ENCODE measurements at places on chromosomes 16 and 17. TPM values are rescaled to one million over a fixed set of nuclear protein-coding genes. Genes with fewer than 3 reads are reported as not detected.

MYH10 gene
- total RNA-seq = 40.8 TPM

- DNase-seq = no peak
Observed at GRCh38 chr17:43020030-43020621, 2.1 kb downstream of the VAT1 start.

DNA sequence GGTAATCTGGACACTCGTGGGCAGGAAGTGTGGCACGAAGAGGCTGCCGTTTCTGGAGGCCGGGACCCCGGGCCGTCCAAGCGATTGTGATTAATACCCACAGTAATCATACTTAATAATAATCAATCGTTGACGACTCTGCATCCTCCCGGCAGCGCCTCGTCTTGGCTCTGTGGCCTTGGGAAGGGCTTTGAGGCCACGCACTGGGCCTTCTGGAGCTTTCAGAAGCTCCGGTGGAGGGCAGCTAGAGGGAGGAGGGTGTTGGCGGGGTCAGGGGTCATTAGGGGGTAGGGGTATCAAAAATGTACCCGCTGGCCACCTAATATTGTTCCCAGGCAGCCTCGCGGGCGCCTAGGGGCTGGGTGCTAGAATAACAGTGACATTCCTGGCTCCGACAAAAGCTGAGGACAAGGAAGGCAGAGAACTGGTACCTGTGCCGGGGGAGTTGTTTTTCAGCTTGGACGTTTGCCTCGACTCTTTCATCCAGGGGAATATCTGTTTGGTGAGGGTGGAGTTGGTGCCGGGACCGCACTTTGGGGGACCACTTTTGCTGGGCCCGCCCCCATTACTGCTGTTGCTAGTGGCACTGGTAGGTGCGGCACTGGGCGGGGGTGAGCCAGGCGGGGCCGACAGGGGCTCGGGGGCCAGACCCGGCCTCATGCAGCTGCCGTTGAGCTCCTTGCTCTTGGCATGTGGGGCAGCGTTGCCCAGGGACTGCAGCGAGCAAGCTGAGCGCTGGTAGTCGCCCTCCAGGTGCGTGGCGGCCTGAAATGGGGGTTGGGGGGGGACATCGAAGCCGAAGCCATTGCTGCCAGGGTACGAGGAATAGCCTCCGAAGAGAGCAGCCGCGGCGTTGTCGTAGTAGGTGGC, 6.9 kb upstream of the HOXB2 start:
- DNase-seq = no peak

GRCh38 chr16:83269048-83269447, 538.7 kb upstream of the HSBP1 start:
- DNase-seq = no peak

DNA sequence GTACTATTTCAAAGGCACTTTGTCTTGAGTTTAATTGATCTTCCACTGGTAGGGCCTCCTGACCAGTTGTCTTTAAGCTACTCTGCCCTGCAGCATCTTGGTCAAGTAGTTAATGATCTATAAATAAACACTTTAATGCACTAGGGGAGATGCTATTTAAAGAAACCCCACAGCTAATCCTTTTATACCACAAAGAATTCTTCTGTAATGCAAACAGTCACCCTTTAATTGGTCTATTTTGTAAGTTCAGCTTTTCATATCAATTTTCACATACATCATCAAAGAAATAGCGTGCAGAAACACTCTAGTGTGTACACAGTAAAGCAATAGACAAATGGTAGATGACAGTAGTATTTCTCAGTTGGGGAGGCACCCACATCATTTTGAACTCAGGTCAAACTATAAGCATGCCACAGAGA, 70.3 kb downstream of the PMP22 start:
- no peak for DNase-seq

- no peak for DNase-seq
Observed at GRCh38 chr17:511001-511698, 158.5 kb upstream of the RPH3AL start.

DNA sequence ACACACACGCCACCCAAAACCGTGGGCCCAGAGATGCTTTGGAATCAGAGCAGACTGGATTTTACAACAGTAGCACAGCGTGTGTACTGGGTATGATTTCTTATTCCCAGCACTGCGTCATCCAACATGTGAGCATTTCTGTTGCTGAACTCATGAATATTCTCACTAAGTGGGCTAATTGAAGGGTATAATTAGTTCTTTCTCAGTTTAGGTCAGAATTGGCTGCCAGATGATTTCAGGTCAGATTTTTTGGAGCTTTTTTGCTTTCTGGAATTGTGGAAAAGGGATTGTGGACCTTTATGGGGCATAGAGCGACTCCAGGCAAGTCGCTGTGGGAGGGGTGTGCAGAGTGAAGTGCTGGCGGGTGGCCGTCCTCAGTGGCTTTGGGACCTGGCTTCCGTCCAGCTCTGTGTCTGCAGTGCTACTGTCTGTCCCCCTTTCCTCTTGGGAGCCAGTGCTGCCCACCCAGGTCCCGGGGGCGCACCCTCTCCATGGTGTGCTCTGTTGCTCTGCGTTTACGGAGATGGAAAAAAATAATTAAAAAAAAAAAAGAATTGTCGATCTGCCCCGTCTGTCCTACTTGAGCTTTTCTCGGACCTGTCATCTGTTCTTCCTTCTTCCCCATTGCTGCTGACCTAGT, 25.0 kb downstream of the FOXK2 start:
- no peak for DNase-seq

ZFP1 gene
- total RNA-seq = 16.8 TPM

DNA sequence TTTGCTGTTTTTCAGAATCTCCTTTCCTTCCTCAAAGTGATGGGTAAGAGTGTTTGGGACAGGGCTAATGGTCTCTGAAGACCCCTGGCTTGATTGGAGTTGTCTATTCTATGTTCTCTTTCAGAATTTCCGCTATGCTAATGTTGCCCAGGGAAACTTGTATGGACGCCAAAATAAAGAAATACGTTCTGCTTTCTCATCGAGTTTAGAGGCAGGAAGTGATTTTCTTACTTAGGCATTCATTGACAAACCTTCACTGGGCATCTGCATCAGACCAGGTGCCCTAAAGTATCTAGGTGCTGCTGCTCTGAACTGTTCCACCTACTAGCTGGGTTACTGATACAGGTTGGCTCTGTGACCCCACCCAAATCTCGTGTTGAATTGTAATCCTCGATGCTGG, 787.9 kb upstream of the EEF2KMT start:
- no peak for DNase-seq

TEKT1 gene
- total RNA-seq = not detected

- no peak for DNase-seq
Observed at GRCh38 chr17:63066158-63066813, 100.3 kb downstream of the TANC2 start.

DNA sequence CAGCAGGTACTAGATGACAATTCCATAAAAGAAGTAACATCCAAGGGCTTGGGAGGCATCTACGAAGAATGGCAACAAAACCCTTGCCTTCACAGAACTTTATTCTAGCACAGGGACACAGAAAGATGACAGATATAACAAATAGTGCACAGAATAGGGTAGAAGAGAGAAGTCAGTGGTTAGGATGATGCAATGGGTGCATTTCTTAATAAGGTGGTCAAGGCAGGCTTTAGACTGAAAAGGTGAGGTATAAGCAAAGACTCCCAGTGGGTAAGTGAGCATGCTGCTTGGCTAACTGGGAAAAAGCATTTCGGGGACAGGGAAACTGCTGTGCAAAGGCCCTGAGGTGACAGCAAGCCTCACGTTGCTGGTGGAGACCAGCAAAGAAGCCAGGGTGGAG, 175.9 kb downstream of the XYLT1 start:
- no peak for DNase-seq

TBC1D28 gene
- not detected for total RNA-seq

DNA sequence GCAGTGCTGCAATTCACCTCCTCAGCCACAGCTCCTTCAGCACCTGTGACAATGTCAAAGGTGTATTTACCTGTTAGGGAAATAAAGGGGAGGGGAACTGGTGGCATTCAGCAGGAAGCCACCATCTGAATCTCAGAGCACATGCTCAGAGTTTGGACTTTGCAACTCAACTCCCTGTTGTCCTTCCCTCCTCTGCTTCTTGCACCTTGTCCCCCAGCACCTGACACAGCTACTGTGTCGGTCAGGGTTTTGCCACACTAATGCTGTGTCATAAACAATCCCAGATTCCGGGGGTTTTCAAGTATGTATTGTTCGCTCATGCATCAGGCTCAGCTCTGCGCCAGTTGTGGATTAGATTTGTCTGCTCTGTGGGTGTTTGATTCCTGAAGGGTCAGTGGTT, 43.7 kb downstream of the HSBP1 start:
- no peak for DNase-seq

GRCh38 chr17:44045486-44045885, 21.0 kb downstream of the LSM12 start:
- DNase-seq = no peak

HBQ1 gene
- not detected for total RNA-seq

GRCh38 chr16:7716660-7717550, 384.3 kb downstream of the RBFOX1 start:
- DNase-seq = no peak

CTF1 gene
- 5.3 TPM for total RNA-seq

- DNase-seq = peak; percentile 49
Observed at GRCh38 chr17:28612936-28613872, 781 bp downstream of the RSKR start.

GRCh38 chr17:69802045-69802740, 272.8 kb upstream of the KCNJ16 start:
- no peak for DNase-seq

CDK5R1 gene
- 0.63 TPM for total RNA-seq

DNA sequence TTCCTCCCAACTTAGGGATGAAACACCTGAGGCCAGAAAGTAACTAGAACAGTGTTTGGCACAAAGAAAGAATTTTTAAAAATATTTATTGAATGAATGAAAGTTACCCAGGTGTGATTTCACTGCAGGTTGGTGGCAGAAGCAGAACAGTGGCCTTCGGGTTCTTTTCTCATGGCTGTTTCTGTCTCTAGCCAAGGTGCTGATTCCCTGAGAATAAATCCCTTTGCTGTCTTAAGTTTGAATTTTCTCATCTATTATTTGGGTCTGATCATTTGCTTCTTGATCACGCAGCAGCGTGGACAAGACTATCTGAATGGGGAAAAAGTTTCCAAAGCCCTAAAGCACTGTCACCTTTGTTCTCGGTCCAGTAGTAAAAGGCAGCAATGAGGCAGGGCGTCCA, 73.1 kb upstream of the KIFC3 start:
- no peak for DNase-seq

FBXL19 gene
- 11.7 TPM for total RNA-seq

DNA sequence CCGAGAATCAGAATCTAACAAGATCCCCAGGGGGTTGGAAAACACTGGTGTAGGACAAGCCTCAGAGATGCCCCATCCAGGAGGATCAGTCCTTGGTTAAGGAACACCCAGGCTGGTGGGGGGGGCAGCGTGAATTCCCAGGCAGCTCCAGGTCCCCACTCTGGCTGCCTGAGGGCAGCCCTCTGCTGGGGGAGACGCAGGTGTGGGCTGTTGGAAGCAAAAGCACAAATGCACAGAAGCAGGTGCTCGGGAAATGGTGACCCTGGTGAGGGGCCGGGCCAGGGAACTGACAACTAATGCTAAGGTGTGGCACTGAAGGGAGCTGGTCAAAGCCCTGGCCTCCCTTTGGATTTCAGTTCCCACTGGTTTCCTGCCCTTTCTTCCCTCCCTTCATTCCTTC, 140.8 kb upstream of the CDH5 start:
- no peak for DNase-seq

DNA sequence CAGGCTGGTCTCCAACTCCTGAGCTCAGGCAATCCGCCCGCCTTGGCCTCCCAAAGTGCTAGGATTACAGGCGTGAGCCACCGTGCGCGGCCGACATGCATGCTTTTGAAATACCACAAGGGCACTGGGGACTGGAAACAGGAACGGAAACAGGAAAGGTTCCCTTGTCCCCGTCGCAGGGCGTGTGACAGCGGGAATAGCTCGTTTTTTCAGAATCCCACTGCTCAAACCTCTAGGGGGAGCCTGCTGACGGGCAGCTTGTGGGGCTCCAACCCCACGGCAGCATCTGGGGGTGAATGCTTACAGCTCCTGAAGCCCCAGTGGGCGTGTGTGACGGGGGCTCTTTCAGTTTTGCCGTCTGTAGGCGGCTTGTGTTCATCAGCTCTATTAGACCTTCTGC, 18.8 kb upstream of the ASGR2 start:
- DNase-seq = peak; percentile 15

C16orf54 gene
- 0.83 TPM for total RNA-seq

DNA sequence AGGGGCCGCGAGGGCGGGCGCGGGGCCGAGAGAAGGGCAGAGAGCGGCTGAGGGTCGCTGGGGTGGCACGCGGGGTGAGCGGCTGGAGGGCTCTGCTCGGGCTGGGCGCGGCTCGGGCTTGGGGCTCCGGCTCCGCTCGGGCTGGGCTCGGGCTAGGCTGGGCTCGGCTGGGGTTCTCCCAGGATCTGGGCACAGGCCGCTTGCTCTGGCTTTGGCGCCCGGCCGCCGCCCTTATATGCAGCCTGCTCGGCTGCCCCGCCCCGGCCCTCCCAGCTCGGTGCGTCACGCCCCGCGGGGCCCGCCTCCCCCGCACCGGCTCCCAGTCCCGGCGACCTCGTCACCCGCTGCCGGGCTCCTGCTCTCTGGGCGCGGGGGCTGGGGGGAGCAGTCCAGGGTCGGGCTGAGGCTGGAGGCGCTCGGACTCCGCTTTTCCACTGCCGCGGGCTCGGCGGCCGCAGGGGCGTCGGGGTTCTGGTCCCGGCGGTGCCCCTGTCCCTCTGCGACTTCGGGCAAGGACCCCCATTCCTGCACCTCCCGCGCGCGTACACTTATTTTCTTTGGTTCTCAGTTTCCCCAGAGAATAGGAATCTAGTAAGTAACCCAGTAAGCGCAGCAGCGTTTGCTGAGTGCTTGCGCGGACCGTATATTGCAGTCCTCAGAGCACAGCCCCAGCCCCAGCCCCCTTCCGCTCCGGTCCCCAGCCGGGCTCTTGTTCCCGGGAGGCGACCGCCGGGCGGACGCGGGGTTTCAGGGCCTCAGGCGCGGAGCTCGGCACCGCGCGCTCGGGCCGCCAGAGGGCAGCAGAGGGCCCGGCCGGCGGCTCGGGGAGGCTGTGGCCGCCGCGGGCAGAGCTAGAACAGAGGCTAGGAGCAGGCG, at the start of gene RASD1:
Gene RASD1, minus strand, starts transcription at position 207 of the 876 bp plus-strand sequence. CDS start 214 bp downstream, outside the sequence.
- peak; percentile 91 for DNase-seq

- no peak for DNase-seq
Observed at GRCh38 chr16:87094556-87094865, 222.7 kb downstream of the C16orf95 start.

DNA sequence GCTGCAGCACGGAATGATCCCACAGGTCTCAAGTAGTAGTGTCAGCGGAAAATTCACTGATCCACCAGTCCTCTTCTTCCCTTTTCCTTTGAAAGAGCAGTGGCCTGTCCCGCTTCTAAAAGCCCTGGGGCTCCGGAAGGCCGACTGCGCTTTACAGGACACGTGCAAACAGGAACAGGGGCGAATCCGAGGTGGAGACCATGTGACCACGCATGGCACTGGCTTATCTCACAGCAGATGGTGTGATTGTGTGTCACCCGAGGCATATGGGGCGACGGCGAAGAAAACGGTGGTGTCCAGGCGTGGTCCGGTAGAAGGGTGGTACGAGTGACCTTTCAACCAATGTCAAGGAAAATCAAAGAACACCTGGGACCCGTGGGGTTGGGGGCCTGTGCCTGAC, 12.0 kb upstream of the KCNJ18 start:
- no peak for DNase-seq

All from thyroid gland (tissue), 4 donors.